H7 (cell line): ENCODE measurements at places on chromosomes 16 and 17.

GRCh38 chr16:84286578-84287240 lies 8.0 kb upstream of the WFDC1 start:
- DNase-seq: no peak

- no peak for DNase-seq
Observed at GRCh38 chr17:53391197-53391596, 431.5 kb upstream of the KIF2B start.

DNA sequence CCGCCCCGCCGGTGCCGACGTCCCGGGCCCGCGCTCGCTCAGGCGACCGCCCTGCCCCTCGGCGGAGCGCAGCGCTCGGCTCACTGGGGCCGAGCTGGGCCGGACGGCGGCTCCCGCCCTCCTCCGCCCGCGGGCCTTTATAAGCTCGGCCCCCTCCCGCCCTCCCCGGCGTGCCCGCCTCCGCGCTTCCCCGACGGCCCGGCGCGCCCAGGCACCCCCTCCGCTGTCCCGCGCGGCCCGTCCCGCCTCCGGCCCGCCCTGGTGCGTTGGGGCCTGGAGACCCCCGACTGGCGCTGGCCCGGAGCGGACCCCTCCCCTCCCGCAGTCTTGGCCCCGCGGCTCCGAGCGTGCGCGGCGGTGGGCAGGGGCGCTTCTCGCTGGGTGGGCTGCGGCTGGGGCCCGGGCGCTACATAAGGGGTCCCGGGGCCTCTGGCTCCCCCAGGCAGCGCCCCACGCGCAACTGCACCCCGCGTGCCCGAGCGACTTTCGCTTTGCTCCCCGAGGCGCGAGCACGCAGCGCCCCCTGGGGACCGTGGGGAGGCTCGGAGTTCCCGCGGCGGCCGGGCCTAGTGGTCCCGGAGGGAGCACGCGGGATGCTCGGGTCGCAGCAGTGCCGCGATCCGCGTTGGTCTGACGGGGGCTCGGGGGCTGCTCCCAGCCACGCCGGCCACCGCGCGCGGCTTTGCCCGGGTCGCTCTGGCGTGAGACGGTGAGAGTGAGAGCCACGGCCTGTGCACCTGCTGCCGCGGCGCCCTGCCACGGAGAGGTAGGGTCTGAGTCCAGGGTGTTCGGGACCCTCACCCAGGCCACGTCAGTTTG lies at the start of gene PIEZO1:
PIEZO1 (minus strand) TSS at position 115 of the 819 bp plus-strand sequence. CDS start 256 bp downstream, outside the sequence.
- peak; percentile 90 for DNase-seq

GRCh38 chr16:80323808-80324195 lies 217.0 kb upstream of the DYNLRB2 start:
- no peak for DNase-seq

- DNase-seq: no peak
Observed at GRCh38 chr16:76816475-76816874, 374.5 kb upstream of the MON1B start.

DNA sequence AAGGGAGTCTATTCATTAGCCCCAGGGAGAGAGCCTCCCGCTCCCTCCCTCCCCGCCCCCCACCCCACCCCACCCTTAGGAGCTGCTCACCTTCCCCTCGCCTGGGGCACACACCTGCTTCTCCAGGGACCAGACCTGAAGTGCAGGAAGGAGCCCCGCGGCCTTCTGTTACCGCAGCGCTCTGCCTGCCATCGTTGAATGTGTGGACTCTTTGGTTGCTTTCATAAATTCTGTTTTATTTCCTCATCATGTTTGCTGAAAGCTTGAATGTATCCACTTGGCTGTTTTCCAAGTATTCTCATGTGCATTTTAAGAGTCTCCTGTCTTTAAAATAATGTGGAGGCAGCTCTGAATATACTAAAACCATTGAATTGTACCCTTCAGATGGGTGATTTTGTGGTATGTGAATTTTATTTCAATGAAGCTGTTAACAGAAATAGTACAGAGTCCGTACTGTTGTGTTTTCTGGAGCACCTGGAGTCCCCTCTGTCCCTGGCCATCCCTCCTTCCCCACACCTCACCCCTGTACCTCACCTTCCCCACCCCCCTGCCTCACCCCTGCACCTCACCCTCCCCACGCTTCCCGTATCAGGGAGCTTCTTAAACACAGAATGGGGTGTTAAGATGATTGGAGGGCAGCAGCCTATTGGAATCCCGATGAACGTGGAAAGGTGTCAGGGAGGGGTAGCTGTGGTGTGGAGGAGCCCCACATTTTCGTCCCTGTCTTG lies 25.5 kb downstream of the RAB11FIP3 start:
- no peak for DNase-seq

DNA sequence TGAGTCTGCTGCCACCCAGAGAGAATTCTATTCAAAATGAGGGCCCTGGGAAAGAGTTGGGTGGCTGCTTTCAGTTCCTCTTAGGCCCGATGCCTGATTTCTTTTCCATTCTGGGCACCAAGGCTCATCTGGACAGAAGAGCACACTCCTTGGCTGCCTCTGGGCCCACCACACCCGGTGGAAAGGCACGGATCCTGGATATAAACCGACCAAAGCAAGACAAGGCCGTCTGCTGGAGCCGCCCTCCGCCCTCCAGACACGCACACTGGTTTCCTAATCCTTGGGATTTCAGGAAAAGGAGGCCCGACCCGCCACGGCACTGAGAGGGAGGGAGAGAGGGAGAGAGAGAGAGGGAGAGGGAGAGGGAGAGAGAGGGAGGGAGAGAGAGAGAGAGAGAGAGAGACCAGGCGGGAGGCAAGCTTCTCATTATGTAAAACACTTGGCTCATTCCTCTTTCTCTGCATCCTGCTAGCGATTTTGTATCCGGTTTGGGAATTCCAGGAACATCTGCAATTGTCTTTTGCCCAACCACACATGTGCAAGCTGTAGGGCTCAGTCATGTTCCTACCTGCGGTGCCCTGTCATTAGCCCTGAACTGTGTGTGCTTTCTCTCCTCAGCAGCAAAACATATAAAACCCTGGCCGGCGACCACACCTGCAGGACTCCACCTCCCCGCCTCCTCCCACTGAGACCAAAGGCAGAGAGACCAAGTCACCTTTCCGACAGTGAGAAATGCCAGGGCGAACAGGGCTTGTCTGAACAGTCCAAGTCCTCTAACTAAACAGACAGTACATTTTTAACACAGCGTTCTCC lies 347.2 kb downstream of the SOX9 start:
- no peak for DNase-seq

- peak; percentile 31 for DNase-seq
Observed at GRCh38 chr17:44935116-44935515, 12.5 kb downstream of the KIF18B start.

- DNase-seq: peak; percentile 27
Observed at GRCh38 chr16:22092143-22092933, at the start of gene VWA3A. TSS of gene VWA3A (plus strand) at chr16:22092541. CDS start at chr16:22092638, 97 bp downstream.

DNA sequence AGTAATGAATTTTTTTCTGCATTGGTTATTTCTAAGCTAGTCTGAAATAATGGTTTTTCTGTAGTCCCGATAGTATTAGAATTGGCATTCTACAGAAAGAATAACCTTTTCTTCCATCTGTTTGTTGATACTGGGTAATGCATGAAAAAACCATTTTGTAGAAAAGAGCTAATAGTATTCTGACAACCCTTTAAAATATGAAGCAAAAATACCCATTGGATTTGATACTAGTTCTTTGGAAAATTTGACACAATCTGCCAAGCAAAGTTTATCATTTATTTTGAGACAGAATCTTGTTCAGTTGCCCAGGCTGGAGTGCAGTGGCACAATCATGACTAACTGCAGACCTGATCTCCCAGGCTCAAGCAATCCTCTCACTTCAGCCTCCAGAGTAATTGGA lies 366.8 kb upstream of the MON1B start:
- no peak for DNase-seq
